ENCODE measurements at places on chromosomes 1 and 21. TPM values are rescaled to one million over a fixed set of nuclear protein-coding genes. Genes with fewer than 3 reads are reported as not detected.

CASQ2 gene
- total RNA-seq: not detected

DNA sequence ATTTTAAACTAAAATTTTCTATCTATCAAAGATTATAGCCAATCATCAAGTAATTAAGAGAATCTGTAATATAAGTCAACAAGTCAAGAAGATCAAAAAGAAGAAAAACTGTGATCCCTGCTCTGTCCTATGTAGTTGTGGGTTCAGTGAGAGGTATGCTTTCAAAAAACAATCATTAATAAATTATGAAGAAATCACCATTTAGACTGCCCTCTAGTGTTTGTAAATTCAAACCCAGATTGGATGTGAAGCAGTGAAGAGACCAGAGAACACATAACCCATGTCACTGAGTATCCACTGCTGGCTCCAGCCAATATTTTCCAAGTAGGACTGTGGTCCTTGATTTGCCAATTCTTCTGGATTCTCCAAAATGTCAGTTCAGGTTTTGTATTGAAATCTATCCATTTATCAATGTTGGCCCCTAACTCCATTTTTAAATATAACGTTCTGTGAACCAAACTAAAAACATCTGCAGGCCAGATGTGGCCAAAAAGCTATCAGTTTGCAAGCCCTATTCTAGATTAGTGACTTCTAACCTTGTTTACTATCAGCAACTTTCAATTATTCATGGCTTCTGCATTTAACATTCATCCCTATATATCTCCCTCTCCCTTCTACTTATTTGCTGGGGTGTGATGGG is 467.5 kb upstream of the CXADR start:
- no peak for DNase-seq

DNA sequence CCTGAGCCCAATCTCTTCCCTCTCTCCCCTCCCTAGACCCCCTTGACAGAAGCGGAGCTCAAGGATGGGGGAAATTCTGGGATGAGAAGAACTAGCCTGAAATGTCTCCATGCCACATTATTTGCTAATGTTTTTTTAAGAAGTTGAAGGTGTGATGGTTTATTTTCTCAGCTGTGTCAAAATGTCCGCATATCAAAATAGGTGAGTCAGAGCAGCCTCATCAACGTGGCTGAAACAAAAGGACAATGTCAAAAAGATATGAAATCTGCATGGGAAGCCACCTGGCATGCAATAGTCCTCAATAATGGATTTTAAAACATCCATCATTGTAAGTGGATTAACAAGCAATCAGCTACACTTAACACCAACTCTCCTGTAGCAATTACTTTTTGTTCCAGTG is 101.4 kb downstream of the BEND5 start:
- no peak for DNase-seq

DNA sequence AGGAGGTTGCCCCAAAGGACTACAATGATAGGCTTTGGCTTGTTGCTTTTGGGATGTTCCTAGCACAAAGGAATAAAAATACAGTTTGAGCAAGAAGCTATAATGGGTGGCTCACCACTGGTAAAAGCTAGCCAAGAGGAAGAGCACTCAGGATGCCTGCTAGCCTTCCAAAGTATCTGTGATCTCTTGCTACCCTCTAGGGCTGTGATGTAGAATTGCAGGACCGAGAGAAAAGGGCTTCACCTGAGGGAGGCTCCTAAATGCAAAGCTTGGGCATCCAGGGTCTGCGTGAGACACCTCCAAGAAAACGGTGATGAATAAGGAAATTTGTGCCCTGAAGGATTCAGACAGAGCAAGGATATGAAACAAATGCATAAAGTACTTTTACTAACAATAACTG is 17.7 kb downstream of the IVL start:
- no peak for DNase-seq

GRCh38 chr1:219387211-219387610 is 213.5 kb downstream of the LYPLAL1 start:
- no peak for DNase-seq

GFI1 gene
- total RNA-seq: 0.12 TPM

ASPM gene
- total RNA-seq: 39.6 TPM

PADI2 gene
- total RNA-seq: 1.5 TPM
